ENCODE measurements at places on chromosomes 3 and 15.

- peak; percentile 73 for DNase-seq
These were observed 37.6 kb downstream of the NCEH1 start for GRCh38 chr3:172673210-172673679.

DNA sequence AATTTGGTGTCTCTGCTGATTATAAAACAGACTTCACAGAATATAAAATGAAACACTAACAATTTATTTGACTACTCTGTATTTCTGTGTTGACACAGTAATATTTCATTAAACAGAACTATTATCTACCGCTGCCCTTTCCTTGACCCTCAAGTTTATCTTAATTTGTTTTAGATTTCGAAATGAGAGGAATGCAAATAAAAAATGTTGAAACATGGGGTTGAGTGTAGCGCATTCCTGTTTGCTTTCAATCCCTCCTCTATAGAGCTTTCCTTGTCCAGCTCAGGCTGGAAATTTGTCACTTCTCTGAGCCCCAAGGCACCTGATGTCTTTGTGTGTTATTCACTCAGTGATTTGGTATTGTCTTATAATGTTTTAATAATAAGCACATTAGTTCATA, 550.2 kb downstream of the ZBBX start:
- no peak for DNase-seq

GRCh38 chr3:52339612-52340011, 23.5 kb downstream of the DNAH1 start:
- DNase-seq: peak; percentile 12

- no peak for DNase-seq
These were observed 223.0 kb upstream of the MLF1 start for GRCh38 chr3:158347966-158348365.

GRCh38 chr3:160451602-160452001, 2.0 kb upstream of the TRIM59 start:
- no peak for DNase-seq

DNA sequence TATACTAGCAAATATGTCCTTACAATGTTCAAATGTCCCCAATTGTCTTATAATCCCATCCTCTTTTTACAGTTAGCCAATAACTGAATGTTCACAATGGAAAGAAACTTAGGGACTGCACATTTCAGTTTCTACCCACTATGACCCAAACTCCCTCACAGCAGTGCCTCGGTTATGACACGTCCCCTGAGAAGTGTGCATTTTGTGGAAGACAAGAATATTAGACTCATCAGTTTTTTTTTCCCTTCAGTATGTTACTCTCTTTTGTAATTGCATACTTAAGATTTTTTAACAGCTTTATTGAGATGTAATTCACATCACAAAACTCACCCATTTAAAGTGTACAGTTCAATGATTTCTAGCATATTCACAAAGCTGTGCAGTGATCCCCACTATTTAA, 64.8 kb downstream of the IGF2BP2 start:
- DNase-seq: no peak

DNA sequence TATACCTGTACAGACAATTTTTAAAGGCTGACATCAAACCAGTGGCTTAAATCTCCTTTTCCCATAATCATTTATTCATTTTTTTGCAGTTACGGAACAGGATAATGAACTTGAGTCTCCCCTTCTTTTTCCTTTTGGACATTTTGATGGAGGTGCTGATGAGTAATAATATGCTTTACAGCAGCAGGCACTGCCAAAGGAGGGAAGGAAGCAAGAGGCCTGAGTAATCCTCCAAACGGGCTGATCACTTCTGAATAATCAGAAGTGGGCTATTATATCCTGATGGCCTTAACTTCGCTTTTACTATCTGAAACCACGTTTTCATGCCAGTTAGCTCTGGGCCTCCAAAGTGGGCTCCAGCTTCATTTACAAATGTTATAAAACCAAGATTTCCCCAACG, 527.2 kb downstream of the FOXP1 start:
- no peak for DNase-seq

DNA sequence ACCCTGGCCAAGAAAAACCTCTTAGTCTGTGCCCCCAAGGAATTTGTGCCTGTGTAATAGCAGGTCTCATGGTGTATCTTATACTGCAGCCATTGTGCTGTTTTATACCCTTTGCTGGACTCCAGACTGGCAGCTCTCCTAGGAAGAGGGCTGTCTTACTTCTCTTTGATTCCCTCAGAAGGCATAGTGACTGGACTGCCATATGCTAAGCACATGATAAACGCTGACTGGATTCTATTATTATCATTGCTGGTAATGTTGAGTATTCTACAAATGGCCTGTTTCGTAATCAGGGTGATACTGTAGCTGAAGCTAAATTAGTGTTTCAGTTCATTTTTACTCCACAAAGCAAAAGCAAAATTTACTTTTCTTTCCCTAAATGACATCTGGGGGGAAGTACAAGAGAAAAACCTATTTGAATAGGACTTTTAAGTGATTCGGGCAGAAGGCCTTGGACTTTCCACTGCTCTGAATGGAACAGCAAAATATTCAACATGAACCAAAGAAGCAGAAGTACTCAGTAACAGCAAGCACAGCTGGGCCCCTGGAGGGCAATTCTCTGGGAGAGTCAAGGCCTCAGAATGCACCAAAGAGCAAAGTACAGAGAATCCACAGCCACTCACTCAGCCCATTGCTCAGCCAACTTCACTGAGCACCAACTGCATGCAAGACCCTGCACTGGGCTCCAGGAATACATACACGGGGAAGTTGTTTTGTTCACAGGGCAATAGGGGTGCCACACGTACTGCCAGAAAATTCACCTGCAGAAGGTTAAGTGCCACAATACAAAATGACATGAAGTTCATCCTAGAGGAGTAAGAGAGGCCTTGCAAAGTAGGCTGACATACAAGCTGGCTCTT, 7.9 kb upstream of the BCL2A1 start:
- no peak for DNase-seq

- no peak for DNase-seq
These were observed 89.0 kb downstream of the WDR76 start for GRCh38 chr15:43915631-43916325.

- peak; percentile 20 for DNase-seq
These were observed 63.7 kb upstream of the ULK4 start for GRCh38 chr3:42025370-42026138.

GRCh38 chr3:42421818-42422796, 11.7 kb upstream of the LYZL4 start:
- no peak for DNase-seq

All from activated naive CD8-positive, alpha-beta T cell treated with anti-CD3 and anti-CD28 coated beads, Interleukin-2, amount 50 U/mL, for 24 hours (primary cell).